ENCODE measurements at places on chromosomes 13 and 19.

GRCh38 chr13:23852351-23852750, 36.8 kb downstream of the MIPEP start:
- no peak for DNase-seq

- no peak for DNase-seq
Measured at GRCh38 chr13:65763811-65764210, 1466.3 kb downstream of the PCDH9 start.

GRCh38 chr13:73933795-73934194, 200.4 kb downstream of the KLF12 start:
- no peak for DNase-seq

- no peak for DNase-seq
Measured at GRCh38 chr19:46068345-46069258, 27.8 kb upstream of the IGFL4 start.

DNA sequence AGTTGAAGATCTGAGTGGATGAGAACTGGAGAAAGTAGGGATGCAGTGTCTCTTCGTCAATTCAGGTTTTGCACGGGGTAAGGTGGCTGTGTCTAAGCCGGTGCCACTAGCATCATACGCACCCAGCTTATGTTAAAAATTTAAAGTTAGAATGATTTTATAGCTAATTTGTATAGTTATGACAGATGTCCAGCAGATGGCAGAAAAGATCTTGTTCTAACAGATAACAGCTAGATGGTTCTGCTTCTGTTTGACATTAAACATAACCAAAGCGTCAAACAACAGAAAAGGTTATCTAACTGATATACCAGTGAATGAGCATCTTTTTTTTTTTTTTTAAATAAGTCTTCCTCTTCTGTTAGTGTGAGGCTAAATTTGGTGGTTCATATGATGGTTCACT, 18.8 kb upstream of the EDDM13 start:
- peak; percentile 8 for DNase-seq

DNA sequence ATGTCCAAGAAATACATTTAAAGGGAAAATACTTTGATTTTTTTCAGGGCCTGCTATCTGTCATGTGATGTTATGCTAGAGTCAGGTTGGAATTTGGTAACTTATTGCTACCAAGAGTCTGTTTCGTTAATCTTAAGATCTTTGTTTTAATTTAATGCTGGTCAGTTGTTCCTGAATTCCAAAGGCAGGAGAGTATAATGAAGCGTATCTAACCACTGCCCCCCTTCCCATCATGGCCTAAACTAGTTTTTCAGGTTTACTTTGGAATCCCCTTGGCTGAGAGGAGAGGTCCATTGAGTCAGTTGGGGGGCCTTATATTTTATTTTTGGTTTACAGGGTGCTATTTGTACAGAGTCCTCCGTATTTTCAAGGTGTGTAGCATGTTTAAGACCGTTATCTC, 116.3 kb upstream of the SLC7A1 start:
- no peak for DNase-seq

- DNase-seq, result no peak
Measured at GRCh38 chr13:78934336-78934735, 275.4 kb upstream of the OBI1 start.

DNA sequence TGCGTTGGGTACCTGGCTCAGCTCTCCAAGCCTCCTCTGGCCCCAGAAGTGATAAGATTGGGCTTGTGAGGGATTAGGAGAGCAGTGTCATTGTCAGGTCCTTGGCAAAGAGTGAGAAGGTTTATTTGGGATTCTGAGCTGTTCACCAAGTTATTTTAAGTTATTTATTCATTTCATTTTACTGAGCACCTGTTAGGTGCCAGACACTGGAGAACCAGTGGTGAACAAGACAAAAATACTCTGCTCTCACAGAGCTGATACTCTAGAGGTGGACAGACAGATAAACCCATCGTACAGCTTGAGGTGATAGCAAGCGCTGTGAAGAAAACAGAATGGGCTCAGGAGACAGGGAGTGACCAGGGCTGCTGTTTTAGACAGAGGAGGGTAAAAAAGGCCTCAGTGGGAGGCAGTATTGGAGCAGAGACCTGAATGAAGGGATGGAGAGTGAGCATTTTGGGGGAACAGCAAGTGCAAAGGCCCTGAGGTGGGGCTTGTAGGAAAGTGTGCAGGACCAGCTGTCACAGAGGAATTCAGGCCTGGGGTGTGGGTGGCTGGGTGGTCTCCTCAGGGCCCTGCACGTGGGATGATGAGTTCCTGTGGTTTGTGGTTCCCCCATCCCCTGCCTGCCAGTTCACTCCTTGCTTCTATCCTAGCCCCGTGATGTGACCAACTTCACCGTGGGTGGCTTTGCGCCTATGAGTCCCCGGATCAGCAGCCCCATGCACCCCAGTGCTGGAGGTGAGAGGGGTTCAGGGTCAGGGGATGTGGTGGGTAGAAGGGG, 8.7 kb upstream of the TIMM50 start:
- no peak for DNase-seq

DNA sequence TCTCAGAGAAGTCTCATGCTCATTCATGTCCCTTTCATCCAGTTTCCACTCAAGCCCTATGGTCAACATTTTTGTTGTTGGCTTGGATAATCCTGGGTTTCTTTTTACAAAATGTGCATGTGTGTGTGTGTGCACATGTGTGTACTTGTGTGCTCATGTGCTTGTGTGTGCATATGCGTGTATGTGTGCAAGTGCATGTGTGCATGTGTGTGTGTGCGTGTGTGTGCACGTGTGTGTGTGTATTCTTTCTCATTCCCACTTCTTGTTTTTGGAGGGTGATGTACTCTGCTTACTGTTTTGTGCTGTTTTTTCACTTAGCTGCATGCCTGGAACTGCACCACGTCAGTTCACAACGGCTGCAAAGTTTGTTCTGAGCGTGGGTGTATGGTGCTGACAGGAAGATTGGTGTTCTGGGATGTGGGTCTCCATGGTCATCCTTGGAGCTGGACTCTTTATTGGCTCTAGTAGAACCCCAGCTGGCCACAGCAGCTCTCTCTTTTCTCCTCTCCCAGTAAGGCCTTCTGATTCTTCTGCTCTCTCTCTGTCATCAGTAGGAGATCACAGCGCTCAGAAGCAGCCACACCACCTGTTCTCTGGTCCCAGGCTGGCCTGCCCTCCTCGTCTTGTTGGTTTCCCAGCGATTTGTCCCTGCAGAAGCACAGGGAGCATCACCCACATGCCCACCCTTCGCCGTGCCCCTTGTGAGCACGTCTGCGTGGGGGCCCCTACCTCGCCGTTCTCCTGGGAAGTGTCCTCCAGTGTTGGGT, 60.8 kb downstream of the SOX1 start:
- DNase-seq, result no peak

Data from GM18507 (cell line).